ENCODE measurements at places on chromosomes 6 and 20.

- DNase-seq, result no peak
These were observed 549.4 kb upstream of the SYNCRIP start for GRCh38 chr6:86192123-86192522.

- DNase-seq, result no peak
These were observed 230.2 kb upstream of the PLN start for GRCh38 chr6:118317581-118318563.

DNA sequence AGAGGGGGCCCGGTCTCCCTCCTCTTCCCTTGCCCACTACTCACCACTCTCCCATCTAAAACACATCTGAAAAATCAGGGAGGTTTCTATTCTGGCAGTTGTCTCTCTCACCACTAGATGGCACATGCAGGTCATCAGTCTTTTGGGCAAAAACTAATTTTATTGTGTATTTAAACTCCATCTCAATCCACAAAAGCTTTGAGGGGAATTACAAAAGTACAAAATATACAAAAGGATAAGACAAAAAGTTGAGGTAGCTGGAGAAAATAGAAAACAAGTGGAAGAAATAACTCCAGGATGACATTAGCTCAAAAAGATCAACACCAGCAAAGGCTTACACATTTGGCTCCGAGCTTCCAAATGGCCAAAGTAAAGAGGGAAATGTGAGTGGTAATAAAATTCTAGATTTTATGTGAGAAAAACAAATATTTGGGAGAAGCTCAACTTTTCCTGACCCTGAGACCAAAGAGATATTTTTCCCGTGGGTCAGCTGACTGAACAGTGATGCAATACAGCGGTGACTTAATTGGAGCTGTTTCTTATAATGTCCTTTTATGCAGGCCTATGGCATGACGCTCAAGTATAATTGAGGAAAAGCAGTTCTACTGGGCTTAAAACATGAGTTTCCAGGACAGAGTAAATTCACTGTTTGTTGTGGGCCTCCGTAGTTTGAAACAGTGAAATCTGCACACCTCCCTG lies 79.8 kb upstream of the CHD6 start:
- DNase-seq, result no peak

DNA sequence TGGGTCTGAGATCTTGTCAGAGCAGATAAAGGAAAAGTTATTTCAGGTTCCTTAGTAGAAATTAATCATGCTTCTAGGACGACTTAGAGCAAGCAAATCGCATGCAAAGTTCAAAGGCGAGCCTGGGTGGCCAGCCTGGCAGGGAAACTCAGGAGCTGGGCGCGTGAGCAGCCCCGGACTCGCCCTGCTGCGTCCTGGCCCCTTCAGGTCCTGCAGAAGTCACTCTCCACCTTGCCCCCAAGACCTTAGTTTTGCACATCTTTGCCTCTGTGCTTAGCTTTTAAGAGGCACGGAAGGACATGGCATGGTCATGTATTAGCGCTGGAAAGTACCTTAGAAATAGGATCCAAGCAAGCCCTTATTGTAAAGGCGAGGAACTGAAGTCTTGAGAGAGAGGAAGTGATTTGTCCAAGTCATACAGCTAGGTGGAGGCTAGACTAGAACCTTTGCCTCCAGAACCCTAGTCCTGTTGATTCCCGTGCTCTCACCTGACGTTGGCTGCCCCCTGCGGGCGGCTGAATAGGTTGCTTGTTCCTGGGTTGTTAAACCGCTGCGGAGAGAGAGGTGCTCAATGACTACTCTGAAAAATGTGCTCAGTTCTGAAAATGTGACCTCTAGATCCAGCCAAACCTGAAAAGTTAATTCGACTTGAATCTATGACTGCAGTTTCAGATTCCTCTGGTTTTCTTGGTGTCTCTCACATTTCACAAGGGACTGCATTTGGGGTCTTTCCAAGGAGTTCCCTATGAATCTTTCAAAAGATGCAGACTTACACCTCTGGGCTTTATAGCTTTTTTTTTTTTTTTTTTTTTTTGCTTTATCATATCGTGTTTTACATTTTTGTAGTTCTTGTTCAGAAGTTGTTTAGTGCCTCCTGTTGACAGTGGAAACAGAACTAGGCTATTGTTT lies 2.7 kb downstream of the MYB start:
- no peak for DNase-seq

DNA sequence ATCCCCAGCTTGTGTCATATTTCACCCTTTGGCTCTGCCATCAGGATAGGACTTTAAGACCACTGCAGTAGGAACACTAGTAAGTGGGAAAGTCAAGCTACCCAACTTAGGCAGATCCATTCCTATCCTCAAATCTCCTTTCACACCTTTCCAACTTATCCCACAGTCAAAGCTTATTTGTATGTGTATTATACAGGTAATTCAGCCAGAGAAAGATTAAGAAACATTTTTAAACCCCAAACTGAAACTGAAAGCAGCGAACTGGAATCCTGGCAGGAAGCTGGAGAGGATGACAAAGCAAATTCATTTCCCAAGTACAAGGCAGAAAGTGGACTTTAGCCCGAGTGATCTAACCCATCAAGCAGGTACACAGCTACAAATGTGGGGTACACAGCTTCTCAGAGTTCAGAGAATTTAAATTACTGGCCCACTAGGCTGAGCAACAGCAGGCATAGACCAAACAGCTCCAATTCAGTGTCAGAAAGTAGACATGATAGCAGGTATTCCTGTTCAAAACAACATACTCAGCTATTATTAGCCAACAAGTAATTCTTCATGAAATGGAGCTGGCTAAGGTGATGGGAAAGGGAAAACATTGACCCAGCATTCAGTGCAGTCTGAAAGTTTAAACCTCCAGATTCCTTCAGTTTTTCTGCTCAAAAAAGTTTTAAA lies 39.1 kb downstream of the ILRUN start:
- no peak for DNase-seq

- DNase-seq, result no peak
These were observed 126.4 kb upstream of the BTBD3 start for GRCh38 chr20:11791316-11791715.

- DNase-seq, result no peak
These were observed 738.6 kb upstream of the ADGRB3 start for GRCh38 chr6:67896476-67896875.

- no peak for DNase-seq
These were observed 1293.7 kb downstream of the EPHA7 start for GRCh38 chr6:92125681-92126080.

- no peak for DNase-seq
These were observed 13.3 kb upstream of the ZFAND3 start for GRCh38 chr6:37806213-37806612.

- DNase-seq, result no peak
These were observed 184.4 kb downstream of the PRL start for GRCh38 chr6:22112461-22112860.

DNA sequence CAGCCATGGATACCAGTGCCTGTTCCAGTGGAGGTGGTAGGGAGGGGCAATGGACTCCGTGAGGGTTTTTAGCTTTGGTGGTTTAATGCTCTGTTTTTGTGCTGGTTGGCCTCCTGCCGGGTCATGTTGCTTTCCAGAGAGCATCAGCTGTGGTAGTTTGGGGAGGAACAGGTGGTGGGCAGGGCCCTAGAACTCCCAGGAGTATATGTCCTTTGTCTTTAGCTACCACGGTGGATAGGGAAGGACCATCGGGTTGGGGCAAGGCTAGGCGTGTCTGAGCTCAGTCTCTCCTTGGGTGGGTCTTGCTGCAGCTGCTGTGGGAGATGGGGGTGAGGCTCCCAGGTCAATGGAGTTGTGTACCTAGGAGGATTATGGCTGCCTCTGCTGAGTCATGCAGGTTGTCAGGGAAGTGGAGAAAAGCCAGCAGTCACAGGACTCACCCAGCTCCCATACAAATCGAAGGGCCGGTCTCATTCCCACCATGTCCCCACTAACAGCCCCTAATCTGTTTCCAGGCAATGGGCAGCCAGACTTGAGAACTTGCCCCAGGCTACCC lies 38.9 kb downstream of the MRAP2 start:
- DNase-seq, result no peak

GRCh38 chr6:168609026-168609685 lies 168.2 kb downstream of the SMOC2 start:
- no peak for DNase-seq

GRCh38 chr6:67606906-67607828 lies 1027.9 kb upstream of the ADGRB3 start:
- no peak for DNase-seq

DNA sequence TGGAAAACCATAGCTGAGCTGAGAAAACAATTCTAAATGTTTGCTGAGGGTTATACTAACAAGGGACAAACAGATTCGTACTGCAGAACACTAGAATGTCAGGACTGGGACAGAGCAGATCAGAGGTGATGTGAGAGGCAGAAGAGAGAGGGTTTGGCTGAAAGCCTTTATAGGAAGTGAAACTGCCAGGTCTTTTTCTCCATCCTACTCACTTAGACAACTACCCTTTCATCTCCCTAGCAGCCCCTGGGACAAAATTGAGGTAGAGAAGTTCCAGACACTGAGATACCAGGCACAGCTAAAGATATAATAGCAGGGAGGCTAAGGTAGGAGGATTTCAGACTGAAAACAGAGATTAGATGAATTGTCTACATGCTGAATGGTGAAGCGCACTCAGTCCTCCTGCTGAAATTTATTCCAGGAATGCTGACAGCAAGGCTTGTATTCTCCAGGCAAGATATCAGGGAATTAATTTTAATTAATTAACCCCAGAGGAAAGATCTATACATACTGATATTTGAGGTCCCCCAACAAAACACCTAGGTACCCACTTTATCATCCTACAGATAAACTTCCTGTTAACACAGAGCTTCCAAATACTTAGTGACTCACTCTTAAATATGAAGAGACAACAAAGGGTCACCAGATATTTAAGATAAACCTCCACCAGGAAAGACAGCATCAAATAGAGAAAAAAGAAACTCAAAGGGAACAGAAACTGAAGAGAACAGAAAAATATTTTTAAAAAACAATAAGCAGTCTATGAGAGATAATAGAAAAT lies 12.6 kb upstream of the EIF2S2 start:
- DNase-seq, result peak; percentile 42

- no peak for DNase-seq
These were observed 110.5 kb downstream of the ISM1 start for GRCh38 chr20:13331536-13331935.
